ENCODE measurements at places on chromosomes 5 and 9. TPM values are rescaled to one million over a fixed set of nuclear protein-coding genes. Genes with fewer than 3 reads are reported as not detected.
A peak's percentile ranks its signal among the peaks of the same experiment; 100 is the strongest.

Gene GPR151
- total RNA-seq = not detected

Gene NMUR2
- not detected for total RNA-seq

Gene KIF24
- total RNA-seq = 8.3 TPM

Gene LHFPL2
- total RNA-seq = 18.8 TPM

Gene SHROOM1
- total RNA-seq = 10.3 TPM

Gene PRLR
- total RNA-seq = 0.34 TPM

Gene CNTNAP3
- 4.8 TPM for total RNA-seq

Gene THBS4
- 0.53 TPM for total RNA-seq

Gene NKD2
- total RNA-seq = not detected

Gene CDH18
- total RNA-seq = 0.31 TPM

- peak; percentile 26 for DNase-seq
Measured at GRCh38 chr5:133814152-133814551, 154.3 kb downstream of the C5orf15 start.

GRCh38 chr9:36005891-36006290 lies 30.8 kb upstream of the RECK start:
- DNase-seq = no peak

DNA sequence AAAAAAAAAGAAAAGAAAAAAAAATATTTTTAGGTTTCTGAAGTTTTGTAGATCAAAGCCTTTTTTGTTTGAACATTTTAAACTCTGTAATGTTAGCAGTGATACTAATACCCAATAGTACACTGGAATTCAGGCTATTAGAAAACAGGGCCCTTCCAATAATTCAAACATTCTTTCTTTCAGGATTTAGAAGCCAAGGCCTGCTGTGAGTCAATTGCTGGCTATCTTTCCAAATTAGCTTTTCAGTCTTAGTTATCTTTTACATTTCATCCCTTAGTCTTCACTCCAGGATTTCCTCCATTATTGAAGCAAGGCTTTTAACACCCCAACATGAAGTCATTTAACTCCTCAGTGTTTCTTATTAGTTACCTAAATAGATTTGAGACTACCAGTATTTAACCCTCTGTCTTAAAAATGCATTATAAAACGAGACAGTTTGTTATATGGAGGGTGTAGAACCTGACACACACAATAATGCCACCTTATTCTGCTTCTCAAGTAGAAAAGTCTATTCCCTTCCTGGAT lies 951.9 kb upstream of the DMAC1 start:
- DNase-seq = no peak

- no peak for DNase-seq
Measured at GRCh38 chr5:149639737-149640136, 58.4 kb downstream of the ARHGEF37 start.

GRCh38 chr5:67617051-67617450 lies 420.5 kb upstream of the CD180 start:
- DNase-seq = no peak

DNA sequence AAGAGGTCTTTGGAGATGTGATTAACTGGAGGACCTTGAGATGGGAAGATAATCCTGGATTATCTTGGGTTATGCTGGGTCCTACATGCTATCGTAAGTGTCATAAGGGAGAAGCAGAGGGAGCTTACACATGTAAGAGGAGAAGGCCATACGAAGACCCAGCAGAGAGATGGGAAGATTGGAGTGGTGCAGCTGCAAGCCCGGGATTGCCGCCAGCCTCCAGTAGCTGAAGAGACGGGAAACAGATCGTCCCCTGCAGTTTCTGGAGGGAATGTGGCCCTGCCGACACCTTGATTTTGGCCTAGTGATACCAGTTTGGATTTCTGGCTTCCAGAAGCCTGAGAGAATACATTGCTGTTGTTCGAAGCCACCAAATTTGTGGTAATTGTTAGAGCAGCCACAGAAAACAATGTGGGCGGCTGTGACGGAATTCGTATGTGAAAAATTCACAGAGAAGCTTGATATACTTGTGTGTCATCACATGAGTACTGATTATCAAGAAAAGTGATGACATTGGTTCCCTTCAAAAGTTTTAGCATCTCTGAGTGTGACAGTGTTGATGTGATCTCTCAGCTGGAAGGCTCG lies 86.9 kb downstream of the CYFIP2 start:
- DNase-seq = no peak

GRCh38 chr5:38582293-38582974 lies 26.0 kb upstream of the LIFR start:
- DNase-seq = no peak

DNA sequence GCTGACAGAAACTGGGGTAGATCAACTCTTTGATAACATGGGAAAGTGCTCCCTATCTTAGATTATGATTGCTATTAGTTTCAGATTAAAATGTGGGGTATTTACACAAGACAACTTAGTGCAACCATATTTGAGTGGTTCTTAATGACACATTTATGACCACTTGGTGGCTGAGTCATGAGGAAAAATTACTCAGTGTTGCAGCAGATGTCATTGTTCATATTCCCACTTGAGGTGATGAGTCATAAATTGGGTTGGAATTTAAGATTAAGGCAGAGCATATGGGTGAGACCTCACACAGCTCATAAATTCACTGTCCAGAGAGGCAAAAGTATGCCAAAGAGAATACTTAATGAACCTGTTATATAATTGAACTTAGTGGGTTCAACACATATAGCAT lies 408.3 kb downstream of the DMRT2 start:
- peak; percentile 91 for DNase-seq

DNA sequence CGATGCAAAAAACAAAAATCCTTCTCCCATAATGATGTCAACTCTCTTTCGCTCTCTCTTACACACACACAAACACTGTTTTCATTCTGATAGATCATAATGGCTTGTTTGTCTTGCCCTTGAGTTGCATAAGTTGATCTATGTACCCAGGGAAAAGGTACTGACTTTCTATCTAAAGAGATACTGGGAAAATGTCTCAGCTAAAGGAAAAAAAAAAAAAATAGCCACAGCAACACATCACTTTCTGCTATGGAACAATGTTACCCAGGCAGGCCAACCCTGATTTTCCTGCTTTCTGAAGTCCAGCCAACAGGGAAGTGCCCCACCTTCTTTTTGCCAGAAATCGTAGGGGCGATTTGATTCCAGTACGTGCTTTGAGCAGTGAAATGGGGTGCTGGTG lies 212.6 kb upstream of the ACTBL2 start:
- DNase-seq = no peak

- DNase-seq = no peak
Measured at GRCh38 chr5:78765756-78766411, 117.3 kb upstream of the LHFPL2 start.

- no peak for DNase-seq
Measured at GRCh38 chr5:121962347-121962670, 534 bp downstream of the SRFBP1 start.

DNA sequence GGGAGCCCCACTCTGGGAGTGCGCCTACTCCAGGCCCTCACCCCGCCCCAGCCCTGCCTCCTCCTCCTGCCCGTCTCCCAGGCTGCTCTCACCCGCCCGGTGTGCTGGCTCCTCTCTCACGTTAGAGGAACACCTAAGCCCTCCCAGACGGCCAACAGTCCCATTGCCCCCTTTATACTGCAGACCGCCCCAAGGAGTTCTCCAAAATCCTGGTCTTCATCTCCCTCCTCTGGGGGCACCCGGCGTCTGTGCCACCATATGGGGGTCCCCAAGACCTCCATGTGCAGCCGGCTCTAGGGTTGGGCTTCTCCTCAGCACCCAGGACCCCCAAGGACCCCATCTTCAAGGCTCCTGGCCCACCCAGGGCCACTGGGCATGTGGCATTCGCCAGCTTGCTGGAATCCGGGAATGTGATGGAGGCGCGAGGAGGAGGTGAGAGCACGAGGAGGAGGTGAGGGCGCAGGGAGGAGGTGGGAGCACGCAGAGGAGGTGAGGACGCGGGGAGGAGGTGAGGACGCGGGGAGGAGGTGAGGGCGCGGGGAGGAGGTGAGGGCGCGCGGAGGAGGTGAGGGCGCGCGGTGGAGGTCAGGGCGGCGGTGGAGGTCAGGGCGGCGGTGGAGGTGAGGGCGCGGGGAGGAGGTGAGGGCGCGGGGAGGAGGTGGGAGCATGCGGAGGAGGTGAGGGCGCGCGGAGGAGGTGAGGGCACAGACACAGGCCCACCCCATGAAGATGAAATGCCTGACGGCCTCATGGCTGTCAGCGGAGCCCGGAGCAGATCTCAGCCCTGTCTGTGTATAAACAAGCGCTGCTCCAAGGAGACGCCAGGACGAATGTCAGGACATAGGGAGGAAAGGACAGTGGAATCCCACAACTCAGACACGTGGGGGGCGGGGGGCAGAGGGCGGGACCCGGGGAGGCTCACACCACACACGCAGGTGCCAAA lies 41.2 kb downstream of the EXD3 start:
- no peak for DNase-seq

DNA sequence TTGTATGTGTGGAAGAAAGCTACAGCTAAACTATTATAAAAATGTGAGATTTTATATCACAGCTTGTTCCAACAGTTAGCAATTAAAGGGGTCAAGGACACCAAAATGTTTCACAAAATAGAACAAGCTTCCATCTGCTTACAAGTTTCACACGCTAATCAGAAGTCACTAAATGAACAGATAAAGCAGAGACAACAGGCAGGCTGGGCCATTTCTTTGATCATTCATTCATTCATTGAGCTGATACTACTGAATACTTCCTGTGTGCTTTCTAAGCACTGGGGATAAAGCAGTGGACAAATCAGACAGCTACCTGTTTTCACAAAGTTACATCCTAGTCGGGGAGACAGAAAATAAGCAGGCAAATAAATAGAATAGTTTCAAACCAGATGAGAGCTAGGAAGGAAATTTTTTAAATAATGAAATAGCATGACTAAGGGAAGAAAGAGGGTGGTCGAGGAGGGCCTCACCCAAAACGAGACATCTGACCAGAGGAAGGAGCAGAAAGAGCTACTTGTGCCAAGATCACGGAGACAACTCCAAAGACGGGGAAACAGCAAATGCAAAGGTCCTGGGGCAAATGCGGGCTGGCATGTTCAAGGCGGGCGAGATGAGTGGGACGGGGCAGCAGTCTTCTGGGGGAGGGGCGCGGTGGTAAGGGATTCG lies 1.2 kb downstream of the MAPK9 start:
- no peak for DNase-seq

DNA sequence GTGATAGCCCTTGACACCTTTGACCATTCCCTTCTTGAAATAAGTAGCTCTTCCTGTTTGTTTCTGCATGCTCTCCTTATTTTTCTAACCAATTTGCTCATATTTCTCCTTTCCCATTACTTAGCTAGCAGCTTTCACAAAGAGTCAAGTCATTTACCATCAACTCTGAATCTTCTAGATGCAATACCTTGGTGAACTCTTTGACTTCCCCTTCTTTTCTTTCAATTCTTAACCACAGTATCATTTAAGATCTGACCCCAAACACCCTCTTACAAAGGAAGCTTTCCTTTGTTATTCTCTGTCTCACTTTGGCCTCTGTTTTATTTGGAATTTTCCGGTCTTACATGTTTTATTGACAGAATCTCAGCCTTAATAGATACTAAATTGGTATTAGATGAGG lies 14.0 kb downstream of the NFX1 start:
- DNase-seq = no peak

DNA sequence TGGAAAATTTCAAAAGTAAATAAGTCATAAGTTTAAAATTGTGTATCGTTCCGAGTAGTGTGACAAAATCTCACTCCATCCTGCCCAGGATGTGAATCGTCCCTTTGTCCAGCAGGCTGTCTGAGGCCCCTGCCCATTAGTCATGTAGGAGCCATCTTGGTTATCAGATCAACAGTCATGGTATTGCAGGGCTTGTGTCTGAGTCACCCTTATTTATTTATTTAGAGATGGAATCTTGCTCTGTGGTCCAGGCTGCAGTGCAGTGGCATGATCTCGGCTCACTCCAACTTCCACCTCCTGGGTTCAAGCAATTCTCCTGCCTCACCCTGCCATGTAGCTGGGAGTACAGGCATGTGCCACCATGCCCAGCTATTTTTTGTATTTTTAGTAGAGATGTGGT lies 30.2 kb downstream of the ITGA2 start:
- DNase-seq = peak; percentile 91

DNA sequence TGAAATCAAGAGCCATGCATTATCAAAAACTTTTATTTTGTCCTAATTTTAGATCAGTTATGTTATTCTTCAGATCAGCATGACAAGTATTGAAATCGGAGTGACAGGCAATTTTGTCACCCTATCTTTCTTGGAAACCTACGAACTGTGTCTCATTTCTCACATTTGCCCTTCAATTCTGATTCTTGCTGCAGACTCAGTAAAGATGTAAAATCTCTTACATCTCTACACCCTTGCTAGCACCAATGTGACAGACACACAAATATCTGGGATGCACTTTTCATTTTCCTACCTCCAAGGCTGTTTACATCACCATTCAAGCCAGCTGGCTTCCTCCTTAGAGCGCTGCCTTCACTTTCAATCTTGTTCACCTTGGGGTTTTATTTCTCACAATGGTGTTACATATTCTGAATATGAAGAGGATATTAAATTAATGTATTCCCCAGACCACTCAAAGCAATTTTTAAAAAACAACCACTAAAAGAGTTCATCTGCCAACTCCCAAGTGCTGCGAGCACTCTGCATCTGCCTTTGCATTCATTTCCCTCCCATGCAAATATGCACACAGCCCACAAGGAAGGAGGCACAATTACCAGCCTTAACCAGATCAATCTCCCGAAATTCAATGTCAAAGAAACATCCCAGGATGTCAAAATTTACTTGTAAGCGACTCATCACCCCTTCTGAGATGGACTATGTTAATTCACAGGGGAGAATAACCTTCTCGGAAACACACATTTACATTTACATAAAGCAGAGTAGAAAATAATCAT lies 164.3 kb downstream of the ENC1 start:
- DNase-seq = no peak

DNA sequence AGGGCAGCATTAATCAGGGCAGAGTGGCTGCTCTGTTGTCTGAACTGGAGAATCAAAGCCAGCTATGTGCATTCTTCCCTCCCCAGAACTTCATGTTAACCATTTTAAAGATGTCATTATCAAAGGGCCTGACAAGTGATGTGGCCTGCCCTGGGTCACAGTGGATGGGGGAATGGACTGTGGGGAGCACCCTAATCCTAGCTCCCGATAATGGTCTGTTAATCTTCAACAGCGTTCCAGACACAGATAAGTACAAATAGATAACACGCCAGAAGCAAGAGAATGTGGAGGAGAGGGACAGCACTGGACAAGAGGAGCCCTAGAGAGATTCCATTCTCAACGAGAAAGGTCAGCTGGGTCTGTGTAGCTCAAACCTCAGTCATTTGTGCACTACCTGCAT lies 77.5 kb downstream of the DPYSL3 start:
- no peak for DNase-seq

DNA sequence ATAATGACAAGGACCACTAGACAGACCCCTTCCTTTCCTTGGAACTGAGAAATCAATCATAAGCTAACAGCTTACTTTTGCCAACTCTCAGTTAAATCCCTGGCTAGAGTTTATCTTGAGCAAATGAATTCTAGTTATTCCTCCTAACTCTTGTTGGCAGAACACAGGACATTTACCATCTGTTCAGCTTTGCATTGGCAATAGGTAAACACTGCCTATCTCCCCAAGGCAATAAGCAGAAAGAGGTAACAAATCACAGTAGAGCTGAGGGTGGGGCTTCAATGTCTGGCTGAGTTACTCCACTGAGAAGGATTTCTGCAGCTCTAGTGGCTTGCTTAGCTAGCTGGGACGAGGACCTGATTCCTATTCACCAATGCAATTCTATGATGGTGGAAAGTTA lies 503.3 kb upstream of the GRIA1 start:
- DNase-seq = no peak

GRCh38 chr5:27845248-27845647 lies 806.9 kb upstream of the CDH9 start:
- DNase-seq = peak; percentile 37

Measured in HT1080 (cell line).